ENCODE measurements at places on chromosomes 11 and 22.

DNA sequence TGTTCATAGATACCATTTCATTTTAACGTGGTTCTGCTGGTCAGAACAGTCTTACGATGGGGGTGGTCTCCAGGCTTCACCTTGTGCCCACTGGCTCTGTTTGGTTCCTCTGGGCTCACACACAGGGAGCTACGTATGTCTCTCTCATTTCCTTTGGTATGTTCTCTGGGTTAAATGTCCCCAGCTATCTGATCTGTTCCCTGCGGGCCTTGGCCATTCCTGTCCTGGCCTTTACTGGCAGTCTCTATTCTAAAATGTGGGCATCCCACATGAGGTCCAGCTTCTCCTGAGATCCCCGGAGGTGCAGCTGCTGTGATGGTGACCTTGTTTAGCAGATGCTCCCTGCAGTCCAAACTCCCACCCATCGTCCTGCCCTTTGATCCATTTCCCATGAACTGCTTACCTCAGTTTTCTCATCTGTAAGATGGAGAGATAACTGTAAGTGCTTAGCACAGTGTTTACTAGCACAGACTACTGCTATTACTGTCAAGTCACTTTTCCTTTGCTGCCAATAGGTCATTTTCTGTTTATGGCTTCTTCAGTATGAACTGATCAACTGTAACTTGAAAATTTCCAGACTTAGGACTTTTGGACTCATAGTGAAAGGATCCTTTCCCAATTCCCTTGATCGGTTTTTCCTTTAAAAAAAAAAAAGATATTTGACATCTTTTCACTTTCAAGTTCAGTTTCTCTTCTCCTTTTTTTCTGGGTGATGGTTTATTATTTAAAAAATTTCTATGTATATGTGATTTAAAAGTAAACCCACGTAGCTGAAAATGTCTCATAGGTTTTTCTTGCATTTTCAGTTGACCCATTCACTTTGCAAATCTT, 92.9 kb downstream of the PTPRJ start:
- DNase-seq, result no peak

DNA sequence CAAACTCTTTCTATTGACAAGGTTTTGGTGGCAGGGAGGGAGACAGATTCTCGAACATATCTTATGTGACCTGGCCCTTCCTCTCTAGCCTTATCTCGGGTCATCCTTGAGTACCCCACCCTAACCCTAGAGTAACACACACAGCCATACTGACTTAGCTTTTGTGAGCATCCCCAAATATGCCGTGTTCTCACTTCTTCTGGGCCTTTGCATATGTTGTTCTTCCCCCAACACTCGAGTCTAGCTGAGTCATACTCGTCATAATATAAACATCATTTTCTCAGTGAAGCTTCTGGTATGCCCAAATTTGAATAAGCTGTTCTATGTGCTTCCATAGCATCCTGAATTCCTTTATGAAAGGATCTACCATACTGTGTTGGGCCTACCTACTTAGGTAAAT, 8.0 kb downstream of the TTC17 start:
- no peak for DNase-seq

DNA sequence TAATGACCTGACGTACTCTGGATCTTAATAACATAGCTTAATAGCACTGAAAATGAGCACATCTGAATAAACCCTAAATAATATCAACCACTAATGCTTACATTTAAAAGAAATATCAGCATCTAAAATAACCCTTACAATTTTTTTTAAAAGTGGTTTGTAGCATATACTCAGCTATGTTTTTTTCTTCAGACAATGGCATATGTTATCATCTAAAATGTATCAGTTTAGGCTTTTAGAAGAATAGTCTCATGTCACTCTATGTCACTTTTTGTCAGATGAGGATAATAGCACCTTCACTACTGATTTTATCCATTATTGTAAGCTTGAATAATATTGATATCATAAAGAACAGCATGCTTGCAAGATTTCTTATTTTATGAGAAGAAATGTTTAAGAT, 654.9 kb upstream of the ANO5 start:
- DNase-seq, result no peak

GRCh38 chr11:44356351-44356750, 46.4 kb upstream of the ALX4 start:
- DNase-seq, result no peak

DNA sequence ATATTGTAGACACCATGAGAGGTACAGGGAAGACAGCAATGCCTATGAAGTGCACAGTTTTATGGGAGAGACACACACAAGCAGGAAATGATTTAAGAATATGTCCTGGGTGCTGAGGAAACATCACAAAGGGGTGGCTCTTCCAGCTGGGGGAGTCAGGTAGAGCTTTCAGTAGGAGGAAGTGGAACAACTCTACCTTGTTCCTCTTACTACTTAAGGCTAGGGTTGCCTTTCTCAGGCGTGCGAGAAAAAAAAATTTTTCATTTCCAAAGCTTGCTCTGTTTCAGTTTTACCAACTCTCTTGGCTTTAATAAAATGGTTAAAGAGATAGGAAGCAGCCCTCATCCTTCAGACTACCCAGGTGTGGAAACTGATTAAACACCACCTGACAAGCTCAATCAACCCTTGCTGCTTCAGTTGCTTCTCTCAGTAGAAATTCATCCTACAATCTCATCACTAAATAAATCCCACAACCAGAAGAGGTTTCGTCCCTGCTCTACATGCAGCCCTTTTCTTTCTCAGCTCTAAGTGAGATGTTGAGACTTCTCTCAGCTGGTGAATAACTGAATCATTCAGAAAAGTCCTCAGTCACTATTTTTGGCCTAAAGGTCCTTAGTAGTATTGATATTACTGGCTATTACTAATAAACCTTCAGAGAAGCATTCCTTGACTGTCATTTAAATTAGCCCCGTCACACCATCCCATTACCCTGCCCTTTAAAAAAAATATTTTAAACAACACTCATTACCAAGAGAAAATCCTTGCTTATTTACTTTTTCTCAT, 5.9 kb downstream of the ABTB2 start:
- DNase-seq, result no peak

GRCh38 chr11:6757373-6757967, 14.3 kb downstream of the OR2AG2 start:
- peak; percentile 57 for DNase-seq

DNA sequence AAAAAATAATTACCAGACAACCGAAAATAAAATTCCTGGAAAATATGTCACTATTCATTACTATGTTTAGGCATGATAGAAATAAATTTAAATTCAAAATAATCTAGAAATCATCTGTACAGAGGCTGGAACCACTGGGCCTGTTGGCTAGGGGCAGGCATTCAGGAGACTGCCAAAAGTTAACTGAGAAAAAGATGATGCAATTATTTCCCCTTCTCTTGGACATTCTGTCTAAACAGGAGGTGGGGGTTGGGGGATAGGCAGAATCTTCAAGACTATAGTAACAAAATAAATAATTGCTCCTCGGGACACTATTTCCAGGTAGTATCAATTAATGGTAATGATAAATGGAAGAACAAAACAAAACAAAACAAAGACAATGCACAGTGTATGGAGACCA, 14.1 kb downstream of the BTBD10 start:
- DNase-seq, result no peak

GRCh38 chr11:59532620-59533019, 21.3 kb downstream of the OR4D9 start:
- DNase-seq, result no peak

- no peak for DNase-seq
Measured at GRCh38 chr11:111766834-111767142, 599 bp upstream of the PPP2R1B start.

GRCh38 chr11:1226226-1226985, 3.5 kb downstream of the MUC5B start:
- DNase-seq, result no peak

- DNase-seq, result no peak
Measured at GRCh38 chr11:87719326-87720073, 455.7 kb downstream of the RAB38 start.

- peak; percentile 88 for DNase-seq
Measured at GRCh38 chr11:78050964-78051831, 12.5 kb upstream of the THRSP start.

- no peak for DNase-seq
Measured at GRCh38 chr11:5279471-5280090, 9.8 kb upstream of the HBE1 start.

- DNase-seq, result peak; percentile 37
Measured at GRCh38 chr11:126821827-126822226, 178.7 kb downstream of the KIRREL3 start.

DNA sequence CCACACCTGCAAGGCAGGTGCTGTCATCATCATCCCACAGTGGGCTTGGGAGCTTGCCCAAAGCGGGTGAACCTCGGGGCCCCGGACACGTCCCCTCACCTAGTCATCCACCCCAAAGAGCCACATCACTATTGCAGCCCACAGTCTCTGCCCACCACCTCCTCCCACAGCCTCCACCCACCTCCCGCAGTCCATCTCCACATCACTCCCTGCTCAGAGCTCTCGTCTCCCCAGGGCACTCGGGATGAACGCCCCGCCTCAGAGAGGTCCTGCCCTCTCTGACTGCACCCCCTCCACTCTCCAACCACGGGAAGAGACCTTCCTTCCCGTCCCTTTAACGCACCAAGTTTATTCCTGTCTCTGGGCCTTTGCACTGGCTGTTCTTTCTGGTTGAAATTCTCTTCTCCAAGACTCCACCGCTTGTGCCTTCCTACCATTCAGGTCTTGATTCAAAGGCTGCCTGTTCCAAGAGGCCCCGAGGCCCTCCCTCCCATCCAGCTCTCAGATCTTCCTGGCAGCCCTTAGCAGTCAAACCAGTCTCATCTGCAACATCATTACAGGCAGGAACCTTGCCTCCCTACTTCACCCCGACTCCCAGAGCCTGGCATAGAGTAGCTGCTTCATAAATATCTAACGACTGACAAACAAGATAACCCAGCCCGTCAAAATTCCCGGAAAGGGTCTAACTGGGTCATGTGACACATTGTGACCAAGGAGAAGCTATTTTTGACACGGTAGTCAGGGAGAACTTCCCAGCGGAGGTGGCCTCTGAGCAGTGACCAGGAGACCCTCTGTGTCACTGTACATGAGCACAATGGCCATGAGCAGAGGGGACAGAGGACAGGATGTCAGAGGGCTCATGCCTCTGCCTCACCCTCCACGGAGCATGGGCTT, 11.1 kb downstream of the KCNJ4 start:
- no peak for DNase-seq

DNA sequence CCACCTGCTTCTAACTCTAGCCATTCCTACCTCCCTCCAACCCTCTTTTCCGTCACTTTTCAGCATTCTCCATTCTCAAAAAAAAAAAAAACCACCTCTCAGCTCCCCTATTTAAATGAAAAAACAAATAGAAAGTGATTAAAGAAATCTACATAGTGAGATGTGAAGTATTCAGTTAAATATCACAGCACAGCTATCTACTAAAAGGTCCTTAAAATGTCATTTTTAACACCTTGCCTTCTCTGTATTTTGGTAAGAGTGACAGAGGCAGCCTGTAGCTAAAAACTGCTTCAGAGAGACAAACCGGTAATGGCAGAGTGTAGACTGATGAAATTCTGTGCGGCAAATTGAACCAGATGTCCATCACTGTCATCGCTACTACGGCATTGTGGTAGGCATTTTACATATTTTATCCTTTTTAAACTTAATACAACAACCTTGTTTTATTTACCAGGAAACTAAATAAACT, 346 bp upstream of the ALG9 start:
- DNase-seq, result no peak

GRCh38 chr11:77347948-77348347, 46.5 kb upstream of the GDPD4 start:
- no peak for DNase-seq

GRCh38 chr11:1915795-1916131, 3.7 kb upstream of the TNNT3 start:
- DNase-seq, result no peak

DNA sequence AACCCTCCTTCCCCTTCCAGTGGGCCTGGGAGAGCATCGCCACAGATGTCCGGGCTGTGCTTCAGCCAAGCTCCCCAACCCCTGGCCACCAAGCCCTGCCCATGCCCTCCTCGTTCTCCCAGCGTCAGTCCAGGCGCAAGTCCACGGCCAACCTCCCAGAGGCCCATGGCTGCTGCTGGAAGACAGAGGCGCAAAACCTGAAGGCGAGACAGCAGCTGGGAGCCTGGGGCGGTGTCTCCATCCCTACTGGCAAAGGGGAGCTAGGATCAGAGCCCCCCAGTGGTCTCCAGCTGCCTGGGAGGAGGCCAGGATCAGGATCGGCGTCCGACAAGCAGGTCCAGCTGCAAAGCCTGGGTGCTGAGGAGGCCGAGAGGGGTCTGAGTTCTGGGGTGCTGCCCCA, 1.9 kb downstream of the TSGA10IP start:
- no peak for DNase-seq

DNA sequence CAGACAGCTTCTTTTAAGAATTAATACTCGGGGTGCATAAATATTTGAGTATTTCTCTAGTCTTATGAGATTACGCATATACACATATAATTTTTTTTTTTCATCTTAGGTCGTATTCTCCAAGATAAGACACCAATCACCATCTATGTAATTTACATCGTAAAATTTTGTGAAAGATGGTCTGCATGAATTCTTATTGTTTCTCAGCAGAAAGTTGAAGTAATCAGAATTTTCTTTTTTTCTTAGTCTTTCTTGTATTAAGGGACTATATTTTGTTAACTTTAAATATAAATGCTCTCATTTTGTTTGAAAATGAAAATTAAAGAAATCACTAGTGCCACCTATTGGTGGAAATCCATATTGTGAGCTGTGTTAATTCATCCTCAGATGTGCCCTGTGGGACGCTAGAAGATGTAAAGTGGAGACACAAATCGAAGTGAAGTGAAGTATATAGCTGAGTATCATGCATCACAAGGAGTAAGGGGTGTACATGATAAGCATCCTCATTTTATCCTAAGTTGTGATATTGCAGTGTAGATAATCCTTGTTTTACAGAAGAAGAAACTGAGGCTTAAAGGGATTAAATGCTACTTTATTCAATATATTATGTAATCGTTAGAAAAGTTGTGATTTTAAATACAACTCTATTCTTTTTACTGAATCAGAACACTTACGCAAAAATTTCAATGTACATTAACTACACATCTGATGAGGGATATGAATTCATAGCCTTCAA, 2084.3 kb downstream of the LRRC4C start:
- DNase-seq, result peak; percentile 37

GRCh38 chr11:74341921-74342320, 30.5 kb upstream of the P4HA3 start:
- DNase-seq, result no peak

DNA sequence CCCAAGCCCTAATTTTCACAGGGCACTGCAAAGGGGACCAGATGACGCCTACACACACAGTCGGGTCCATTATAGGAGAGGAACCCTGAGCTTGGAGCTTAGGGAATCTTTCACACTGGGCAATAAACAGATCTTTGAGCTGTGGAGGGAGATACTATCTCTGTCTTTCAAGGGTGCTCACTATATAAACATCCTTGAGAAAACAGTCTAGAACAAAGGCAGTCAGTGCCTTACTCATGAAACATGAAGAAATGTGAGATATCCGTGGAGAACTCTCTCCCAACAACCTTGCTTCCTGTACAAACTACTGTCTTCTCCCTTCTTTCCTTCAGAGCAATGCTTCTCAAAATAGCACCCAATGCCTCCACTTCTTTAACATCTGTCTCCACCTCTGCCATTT, 109.0 kb upstream of the APOA1 start:
- DNase-seq, result no peak

Measured in kidney tubule cell (primary cell).